ENCODE measurements at places on chromosomes 3 and 15.

GRCh38 chr15:35305031-35305550 lies 220.0 kb upstream of the NANOGP8 start:
- DNase-seq: no peak

- DNase-seq: no peak
Observed at GRCh38 chr15:28962851-28963710, 77.3 kb downstream of the APBA2 start.

- DNase-seq: no peak
Observed at GRCh38 chr15:25883463-25884259, 20.5 kb upstream of the ATP10A start.

- DNase-seq: no peak
Observed at GRCh38 chr3:194067949-194068362, 68.0 kb upstream of the HES1 start.

DNA sequence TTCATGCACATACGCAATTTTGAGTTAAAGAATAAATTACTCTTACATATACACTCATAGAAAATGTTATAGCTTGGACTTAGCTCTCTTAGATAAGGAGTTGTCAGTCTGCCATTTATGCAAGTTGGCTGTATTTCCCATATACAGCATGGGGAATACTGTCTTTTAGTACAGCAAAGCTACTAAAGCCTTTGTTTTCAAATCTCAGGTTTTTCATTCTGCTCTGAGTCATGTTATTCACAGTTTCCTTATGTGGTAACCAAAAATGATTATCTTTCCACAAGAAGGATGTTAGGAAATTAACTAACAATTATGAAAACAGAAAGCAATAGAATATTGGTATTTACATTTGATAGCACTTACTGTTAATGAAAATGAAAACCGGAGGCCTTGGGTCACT lies 4.3 kb upstream of the TIPARP start:
- DNase-seq: no peak

- DNase-seq: no peak
Observed at GRCh38 chr15:59420986-59421618, 16.9 kb upstream of the FAM81A start.

DNA sequence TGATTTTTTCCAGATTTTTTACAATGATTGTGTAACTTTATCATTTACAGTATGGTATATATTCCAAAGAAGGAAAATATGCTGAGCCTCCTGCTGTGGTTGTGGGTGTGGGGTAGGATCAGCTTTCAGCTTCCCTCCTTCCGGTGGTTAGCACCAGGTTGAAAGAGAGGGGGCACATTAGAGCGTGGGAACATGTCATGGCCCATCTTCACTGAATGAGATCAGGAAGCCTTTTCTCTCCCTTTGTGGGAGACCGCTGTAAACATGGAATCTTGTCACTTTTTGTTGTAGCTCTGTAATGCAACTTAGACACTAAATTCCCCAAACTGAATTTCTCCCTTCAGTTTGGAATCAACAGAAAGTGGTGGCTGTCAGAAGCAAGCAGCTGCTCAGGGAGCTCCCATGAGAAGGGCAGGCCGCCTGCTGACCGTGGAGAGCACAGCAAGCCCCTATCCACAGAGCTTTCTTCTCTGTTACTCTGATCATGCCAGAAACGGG lies 86.7 kb upstream of the LIMD1 start:
- no peak for DNase-seq

- DNase-seq: no peak
Observed at GRCh38 chr15:33328106-33328505, 17.3 kb downstream of the RYR3 start.

GRCh38 chr15:83869341-83869740 lies 215.4 kb downstream of the ADAMTSL3 start:
- no peak for DNase-seq

- no peak for DNase-seq
Observed at GRCh38 chr3:188520466-188520865, 366.5 kb downstream of the LPP start.

GRCh38 chr3:36653095-36653494 lies 111.3 kb downstream of the DCLK3 start:
- DNase-seq: no peak

GRCh38 chr3:99865321-99865720 lies 47.7 kb downstream of the CMSS1 start:
- no peak for DNase-seq

GRCh38 chr3:11288786-11289637 lies 16.8 kb downstream of the ATG7 start:
- no peak for DNase-seq

GRCh38 chr3:20197775-20198174 lies 11.8 kb upstream of the SGO1 start:
- DNase-seq: no peak

GRCh38 chr15:57064033-57064432 lies 145.6 kb downstream of the TCF12 start:
- no peak for DNase-seq

DNA sequence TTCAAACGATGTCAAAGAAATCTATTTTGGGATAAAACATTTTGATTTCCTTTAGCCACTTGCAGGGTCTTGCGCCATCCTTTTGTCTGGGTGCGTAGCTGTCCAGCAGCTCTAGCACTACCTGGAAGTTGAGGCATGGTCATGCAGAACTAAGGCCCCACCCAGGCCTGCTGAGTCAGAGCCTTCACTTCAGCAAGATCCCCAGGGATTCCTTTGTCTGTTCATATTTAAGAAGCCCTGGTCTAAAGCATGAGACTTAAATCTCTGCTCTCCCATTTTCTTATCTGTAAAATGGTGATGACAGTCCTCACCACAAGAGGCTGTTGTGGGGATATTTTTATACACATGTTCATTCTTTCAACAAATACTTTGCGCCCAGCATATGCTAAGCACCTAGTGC lies 99.0 kb upstream of the CTDSPL start:
- no peak for DNase-seq

- no peak for DNase-seq
Observed at GRCh38 chr3:197730200-197730599, 6.5 kb downstream of the RUBCN start.

GRCh38 chr3:11534011-11534792 lies 109.5 kb downstream of the VGLL4 start:
- DNase-seq: no peak

DNA sequence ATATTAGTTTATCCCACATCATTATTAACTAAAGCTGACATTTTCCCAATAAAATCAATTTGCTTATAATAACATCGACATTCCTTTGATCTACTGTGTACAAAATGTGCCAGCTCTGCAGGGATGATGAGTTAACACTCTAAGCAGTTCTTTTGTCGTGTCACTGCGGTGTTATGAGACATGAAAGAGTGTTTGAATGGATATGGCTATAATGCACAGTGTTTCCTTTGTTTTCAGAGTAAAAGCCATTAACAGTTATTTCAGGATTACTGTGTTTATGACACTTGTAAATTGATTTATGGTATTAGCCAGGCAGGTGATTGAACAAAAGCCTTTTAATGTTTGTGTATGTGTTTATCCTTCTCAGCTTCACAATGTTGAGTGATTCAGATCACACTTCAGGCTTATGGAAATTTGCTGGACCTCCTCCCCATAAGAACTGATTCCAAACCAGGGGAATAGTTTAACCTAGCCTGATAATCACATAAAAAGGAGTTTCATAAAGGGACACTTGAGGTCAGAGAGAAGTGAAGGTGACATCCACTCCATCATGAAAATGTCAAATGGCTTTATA lies 115.7 kb downstream of the CHL1 start:
- DNase-seq: no peak

DNA sequence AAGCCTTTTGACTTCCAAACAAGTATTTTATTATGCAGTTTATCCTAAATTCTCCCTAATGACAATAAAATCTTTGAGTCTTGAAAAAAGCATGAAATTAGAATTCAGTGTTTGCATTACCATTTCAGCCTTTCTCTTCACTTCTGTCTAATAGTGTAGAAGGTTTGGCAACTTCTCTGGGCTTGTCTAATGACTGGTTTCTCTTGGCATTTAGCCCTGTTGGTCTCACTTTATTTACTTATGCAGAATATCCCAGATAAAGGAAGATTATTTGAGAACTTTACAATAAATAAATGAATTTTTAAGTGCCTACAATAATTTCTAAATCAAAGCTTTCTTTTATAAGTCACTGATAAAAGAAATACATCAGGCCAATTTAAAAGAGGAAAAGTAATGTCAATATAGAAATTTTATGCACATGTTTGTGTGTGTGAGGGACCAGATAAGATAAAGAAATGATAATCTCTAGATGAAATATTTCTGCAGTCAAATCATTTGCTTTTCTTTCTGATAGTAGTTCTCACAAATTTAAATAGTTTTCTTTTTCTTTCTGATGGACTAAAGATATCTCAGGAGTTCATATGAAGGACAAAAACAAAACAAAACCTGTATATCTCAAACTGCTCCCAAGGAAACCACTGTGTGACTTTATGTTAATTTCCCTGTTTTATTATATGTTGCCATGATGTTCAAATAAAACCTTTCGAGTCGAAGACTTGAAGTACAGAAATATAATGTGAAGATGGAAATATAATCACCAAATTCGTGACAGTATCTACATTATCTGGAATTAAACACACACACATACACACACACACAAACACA lies 533.1 kb upstream of the CBLB start:
- DNase-seq: no peak

DNA sequence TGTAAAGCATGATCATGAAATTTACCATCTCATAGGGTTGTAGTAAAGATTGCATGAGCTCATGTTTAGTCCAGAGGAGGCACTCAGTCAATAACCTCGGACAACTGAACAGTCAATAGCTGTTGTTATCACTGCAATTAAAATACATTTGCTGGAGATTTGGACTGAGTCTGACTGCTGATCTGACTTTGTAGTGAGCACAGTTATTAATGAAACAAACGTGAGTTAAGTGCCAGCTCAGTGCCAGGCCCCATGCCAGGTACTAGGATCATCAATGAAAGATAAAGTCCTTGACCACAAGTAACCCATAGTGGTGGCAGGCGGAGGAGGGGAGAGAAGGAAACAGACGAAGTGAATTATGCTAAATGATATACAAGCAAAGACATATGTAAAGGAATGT lies 43.7 kb upstream of the PRICKLE2 start:
- no peak for DNase-seq

- DNase-seq: no peak
Observed at GRCh38 chr15:80605591-80606150, 89.4 kb upstream of the ABHD17C start.

GRCh38 chr3:138474163-138474562 lies 39.7 kb downstream of the ESYT3 start:
- DNase-seq: no peak

DNA sequence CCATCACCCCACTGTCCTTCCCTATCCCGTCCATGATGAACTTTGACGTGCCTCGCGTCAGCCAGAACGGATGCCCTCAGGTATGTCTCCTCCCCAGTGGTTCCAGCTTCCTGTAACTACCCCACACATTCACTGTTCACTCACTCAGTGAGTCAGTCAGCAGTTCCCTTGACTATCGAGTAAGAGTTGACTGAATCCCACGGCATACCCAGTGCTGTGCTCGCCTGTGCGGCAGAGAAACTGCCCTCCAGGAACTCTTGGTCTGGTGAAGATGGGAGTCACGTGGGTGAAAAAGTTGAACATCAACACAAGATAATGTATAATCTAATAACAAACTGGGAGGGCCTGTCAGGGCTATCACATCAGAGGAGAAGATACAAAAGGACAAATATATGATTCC lies 36.7 kb downstream of the CCDC33 start:
- no peak for DNase-seq

DNA sequence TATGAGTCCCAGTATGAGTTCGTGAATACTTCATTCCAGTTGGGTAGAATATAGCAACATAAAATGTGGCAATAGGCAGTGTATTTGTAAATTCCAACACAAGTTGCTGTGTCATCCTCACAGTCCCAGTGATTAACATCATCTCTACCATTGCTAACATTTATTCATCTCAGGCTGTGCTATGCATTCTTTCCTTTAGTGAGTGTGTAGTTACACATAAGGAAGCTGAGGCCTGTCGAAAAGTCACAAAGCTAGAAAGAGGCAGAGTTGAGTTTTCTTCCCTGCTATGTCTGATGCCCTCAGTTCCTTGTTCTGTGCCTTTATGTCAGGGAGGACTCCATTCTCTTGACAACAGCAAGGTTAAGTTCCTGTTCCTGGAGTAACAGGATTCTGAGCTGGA lies 96.4 kb downstream of the FNDC3B start:
- no peak for DNase-seq

DNA sequence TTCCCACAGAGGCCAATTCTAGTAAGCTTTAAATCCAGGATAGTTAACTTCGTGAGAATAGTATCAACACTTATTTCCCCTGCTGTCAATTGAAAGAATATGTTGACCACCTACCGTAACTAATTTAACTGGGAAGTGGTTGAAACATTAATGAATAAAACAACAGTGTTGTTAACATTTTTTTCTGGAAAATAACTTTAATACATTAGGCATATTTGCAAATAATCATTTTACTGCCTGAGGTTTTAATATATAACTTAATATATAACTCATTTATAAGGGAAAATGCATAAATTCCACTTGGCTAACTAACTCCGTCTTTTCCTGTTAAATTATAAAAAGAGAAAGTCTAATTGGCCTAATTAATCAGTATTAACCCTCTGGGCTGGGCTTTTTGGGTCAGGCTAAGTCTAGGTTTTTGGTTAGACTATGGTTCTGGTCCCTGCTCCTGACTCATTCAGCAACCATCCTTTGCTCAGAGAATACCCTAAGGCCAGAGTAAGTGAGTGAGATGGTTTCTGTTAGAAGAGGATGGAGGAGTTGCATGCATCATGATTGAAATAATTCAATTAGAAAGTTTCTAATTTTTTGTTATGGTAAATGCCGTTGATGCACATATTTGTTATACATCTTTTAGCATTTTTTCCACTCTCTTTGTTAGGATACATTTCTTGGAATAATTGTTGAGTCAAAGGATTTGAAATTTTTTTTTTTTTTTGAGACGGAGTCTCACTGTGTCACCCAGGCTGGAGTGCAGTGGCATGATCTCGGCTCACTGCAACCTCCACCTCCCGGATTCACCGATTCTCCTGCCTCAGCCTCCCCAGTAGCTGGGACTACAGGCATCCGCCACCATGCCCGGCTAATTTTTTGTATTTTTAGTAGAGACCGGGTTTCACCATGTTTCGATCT lies 10.8 kb upstream of the SKIL start:
- no peak for DNase-seq

GRCh38 chr3:12471241-12471640 lies 13.0 kb upstream of the TSEN2 start:
- DNase-seq: no peak

DNA sequence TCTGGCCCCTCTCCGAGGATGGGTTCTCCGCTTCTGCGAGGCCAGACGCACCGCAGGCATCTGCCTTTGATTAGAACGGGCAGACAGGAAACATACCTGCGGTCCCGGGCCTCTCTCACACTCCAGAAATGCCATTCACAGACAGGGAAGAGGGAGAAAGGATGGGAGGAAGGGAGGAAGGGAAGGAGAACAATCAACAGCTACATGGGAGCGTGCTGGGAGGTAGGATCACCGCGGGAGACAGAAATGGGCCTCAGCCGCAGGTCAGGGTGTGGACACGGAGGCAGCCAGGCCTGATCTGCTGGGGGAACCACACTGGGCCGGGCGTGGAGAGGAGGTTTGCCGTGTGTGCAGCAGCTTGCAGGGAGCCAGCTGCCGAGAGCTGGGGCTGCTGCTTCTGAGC lies 90.7 kb upstream of the RGMA start:
- DNase-seq: no peak

GRCh38 chr3:195818301-195818700 lies 6.6 kb upstream of the MUC4 start:
- DNase-seq: no peak

- DNase-seq: no peak
Observed at GRCh38 chr15:88832820-88833730, 29.8 kb downstream of the ACAN start.

- no peak for DNase-seq
Observed at GRCh38 chr15:39479911-39480310, 101.0 kb upstream of the THBS1 start.

GRCh38 chr3:30180310-30181177 lies 425.9 kb upstream of the TGFBR2 start:
- no peak for DNase-seq

Data from cortex of kidney (tissue), 1 donor.